ENCODE measurements at places on chromosomes 12 and 14.

DNA sequence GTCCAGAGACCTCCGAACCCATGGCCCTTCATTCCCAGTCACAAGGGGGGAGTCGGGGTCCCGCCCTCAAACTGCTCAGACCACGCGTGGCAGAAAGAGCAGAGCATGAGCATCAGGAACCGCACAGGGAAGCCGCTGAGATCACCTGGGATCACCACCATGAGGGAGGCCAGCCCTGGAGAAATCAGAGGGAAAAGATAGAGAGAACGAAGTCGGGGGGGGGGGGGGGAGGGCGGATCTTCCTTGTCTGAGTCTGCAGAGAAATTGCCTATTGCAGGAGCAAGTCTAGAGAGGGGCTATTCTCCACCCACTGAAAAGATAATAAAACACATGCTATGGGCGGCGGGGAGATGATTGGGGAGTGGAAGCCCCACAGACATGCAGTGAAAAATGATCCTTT, 884 bp upstream of the TMEM132C start:
- DNase-seq, result no peak

- DNase-seq, result no peak
Measured at GRCh38 chr14:95722525-95723190, 8.7 kb upstream of the TCL1A start.

DNA sequence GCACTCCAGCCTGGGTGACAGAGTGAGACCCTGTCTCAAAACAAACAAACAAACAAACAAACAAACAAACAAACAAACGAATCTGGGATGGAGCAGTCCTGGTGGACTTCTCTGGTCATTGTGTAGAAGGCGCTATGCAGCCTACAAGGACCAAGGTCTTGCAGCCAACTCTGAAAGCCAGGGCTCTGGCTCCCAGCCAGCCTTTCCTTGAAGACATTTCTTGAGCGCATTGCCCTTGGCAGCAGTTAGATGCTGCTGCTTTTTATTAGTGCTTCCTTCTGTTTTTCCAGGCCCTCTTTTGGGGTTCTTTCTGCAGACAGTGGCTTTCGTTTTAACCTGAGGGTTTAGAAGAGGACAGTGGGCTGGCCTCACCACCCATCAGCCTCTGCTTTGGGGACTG, 20.2 kb downstream of the CCDC177 start:
- no peak for DNase-seq

- no peak for DNase-seq
Measured at GRCh38 chr12:10131111-10131690, 1.2 kb upstream of the CLEC7A start.

- DNase-seq, result peak; percentile 60
Measured at GRCh38 chr12:113007166-113007565, 28.8 kb downstream of the OAS2 start.

DNA sequence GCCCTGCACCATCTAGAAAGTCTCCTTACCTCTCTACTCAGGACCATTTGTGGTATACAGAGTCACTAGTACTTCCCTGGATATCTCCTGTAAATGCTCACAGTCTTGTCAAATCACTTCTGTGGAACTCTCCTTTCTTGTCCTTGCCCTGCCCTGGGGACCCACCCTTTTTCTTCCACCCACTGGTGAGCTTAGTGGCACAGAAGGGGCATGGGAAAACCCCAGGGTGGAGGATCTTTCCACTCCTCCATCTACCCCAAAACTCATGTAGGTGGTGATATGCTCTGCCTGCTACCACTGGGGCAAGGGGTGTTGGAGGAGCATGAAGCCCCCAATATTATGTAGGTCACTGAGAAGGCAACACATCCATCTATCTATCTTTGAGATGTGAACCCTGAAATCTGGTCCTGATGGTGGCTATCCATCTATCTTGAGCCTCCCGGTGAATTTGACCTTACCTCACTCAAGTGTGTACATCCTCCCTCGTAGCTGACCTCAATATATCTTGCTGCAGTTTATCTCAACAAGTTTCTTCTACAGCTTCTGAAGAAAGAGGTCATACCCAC, 943 bp downstream of the TESPA1 start:
- DNase-seq, result no peak

DNA sequence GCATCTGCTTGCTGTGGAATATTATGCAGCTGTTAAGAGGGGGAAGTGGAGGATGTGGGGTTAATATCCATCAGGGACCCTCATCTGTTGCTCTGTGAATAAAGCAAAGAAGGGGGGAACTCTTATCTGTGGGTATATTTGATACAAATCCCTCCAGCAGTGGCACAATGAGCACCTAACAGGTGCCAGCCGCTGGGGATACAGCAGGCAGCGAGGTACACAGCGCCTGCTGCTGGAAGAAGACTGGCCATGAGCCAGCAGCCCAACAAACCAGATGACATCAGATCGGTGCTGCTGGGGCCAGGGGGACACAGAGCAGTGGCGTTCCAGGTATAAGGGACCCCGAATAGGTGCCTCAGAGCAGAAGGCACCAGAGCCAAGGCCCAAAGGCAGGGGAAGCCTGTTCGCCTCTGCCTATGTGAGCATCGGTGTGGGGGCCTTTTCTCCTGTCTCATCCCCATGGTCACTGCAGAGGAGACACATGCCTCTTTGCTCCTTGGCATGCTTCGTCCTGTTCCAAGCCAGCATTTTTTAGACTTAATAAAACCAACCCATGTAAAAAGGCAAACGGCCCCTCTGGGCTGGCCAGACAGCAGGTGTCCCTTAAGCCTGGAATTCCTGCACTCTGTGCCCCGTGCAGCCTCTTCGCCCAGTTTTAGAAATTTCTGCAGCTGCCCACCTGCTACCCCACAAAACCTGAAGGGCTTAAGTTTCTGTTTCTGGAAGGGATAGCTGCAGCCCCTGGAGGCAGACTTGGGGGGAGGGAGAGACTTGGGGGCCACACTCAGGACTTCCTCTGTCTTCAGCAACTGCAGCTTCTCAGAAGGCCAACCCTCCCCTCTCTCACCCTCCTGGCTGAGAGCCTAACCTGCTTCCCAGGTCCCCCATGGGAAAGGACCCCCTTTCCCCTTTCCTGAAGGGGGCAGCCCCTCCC, 1.6 kb upstream of the CKB start:
- no peak for DNase-seq

- DNase-seq, result no peak
Measured at GRCh38 chr14:103151270-103151945, 28.1 kb downstream of the TNFAIP2 start.

- no peak for DNase-seq
Measured at GRCh38 chr12:72828662-72829324, 556.6 kb downstream of the TRHDE start.

DNA sequence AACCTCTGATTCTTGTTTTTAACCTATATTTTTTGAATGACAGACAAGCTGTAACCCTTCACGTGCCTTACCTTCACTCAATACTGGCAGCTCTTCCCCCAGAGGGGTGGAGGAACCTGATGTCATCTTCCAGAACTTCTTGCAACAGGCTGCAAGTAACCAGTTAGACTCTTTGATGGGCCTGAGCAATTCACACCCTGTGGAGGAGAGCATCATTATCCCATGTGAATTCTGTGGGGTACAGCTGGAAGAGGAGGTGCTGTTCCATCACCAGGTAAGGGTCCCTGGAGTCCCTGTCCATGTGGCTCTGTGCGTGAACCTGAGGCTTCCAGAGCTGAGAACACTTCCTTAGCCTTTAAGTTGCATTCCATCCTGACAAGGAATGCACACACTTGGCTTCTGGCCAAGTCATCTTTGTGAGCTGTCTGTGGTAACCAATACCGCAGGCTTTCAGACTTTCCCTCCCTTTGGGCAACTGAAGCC, 22.7 kb downstream of the TRAFD1 start:
- peak; percentile 89 for DNase-seq

- peak; percentile 84 for DNase-seq
Measured at GRCh38 chr12:101670007-101670671, 27.3 kb upstream of the CHPT1 start.

- no peak for DNase-seq
Measured at GRCh38 chr14:46404865-46405811, 246.4 kb downstream of the RPL10L start.

DNA sequence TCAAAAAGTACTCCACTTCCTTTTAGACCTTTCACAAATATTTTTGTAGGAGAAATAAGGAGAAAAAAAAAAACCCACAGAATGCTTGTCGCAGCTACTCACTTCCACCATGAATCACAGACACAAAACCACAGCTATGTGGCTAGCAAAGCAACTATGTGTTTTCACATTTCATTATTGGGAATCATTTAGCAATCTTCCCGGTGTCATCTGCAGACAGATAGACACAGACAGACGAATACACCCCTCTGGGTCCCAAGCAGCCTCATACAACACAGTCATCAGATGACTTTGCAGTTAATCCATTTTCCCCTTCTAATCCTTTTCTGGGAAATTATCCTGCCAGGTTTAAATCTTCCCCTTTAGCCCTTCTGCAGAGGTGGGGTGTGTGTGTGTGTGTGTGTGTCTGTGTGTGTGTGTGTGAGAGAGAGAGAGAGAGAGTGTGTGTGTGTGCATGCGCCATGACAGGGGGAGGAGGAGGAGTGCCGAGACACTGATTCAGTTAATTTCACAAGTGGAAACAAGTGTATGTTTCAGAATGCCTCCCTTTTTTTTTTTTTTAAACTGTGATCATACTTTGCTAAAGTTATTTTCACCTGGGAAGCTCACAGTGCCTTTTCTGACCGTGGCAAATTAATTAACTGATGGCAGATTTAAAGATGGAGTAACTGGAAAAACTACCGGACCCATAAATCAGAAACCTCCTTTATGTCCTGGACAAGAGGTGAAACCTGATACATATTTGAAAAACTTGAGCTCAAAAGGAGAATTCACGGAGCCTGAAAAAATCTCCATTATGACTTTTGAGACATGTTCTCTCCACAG, 39.9 kb downstream of the LTBP2 start:
- peak; percentile 100 for DNase-seq

DNA sequence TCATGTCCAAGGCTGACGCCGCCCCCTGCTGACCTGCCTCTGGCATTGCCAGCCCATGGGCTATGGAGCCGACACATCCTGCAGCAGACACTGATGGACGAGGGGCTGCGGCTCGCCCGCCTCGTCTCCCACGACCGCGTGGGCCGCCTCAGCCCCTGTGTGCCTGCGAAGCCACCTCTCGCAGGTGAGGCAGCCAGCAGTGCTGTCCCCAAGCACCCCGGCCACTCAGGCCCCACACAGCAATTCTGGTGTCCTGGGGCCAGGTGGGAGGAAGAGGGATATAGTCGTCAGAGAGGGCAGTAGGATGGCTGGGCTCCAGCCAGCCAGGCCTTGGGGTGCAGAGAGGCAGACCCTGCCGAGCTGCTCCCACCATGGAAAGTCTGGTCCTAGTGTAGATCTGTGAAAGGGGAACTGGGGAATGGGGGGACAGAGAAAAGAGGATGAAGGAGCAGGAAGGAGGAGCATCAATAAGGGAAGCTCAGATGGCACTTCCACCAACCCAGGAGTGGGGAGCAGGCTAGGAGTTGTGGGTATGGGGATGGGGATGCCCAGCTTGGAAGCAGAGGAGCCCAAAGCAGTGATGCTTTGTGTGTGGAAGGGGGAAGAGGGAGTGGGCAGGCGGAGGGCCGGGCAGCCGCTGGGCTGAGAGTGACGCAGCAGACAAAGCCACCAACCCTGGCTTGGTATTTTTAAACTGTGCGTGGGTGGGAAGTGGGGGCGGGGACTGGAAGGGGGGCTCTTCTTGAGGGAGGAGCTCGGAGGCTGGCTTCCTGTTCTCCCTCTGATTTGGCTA, 4.7 kb downstream of the NAB2 start:
- peak; percentile 83 for DNase-seq

DNA sequence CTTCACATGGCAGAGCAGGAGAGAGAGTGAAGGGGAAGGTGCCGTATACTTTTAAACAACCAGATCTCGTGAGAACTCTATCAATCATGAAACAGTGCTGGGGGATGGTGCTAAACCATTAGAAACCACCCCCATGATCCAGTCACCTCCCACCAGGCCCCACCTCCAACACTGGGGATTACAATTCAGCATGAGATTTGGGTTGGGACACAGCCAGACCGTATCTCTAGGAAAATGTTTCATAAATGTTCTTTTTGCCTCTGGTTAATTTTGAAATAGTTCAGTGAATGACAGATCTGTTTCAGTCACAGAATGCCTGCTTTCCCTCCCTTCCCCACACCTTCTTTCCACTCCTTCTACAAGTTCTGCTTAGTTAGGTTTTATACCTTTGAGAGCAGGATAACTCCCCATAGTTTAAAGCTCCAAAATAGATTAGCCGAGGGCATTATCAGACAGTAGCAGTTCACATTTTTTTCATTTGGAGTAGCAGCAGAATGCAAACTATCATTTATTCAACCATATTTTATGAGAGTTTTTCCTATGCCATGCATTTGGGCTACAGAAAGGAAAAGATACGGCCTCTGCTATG, 27.1 kb downstream of the PELI2 start:
- DNase-seq, result peak; percentile 76

DNA sequence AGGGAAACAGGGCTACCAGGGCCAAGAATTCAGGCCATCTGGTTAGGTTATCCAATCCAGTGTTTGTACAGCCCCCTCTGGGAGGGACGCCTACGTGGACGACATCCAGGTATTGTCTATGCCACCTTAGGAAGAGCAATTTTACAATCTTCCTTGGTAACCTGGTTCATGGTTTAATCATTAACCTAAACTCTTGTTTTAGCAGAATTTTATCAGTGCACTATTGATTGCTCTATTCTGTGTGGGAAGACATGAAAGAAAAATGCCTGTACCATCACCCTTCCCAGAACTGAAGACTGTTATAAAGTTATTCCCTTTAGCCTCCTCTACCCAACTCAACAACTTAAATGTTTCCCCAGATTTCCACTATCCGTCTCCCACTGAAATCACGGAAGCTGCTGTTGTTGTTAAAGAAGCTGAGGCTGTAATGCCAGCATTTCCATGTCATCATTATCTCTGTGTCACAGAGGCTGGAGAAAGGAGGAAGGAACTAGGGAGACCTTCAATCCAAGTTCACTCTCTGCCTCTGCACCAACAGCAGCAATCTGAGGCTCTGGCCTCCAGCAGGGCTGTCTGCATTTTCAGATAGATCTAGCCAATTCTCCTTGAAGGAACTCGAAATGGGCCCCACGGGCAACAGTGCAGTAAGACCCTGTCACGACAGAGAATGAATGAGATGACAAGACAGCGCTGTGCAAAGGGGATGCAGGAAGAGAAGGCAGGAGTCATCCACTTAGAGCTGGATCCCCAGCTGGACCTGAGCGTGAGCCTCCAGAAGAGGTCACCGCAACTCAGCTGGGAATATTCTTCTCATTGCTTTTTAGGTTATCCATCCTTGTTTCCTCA, 183.4 kb upstream of the GZMB start:
- DNase-seq, result no peak

GRCh38 chr12:40976546-40976945, 211.6 kb upstream of the PDZRN4 start:
- DNase-seq, result no peak
